ENCODE measurements at places on chromosomes 5 and 9.

- no peak for DNase-seq
Observed at GRCh38 chr5:100424017-100424416, 111.2 kb upstream of the FAM174A start.

- no peak for DNase-seq
Observed at GRCh38 chr5:116469631-116470030, 105.0 kb downstream of the SEMA6A start.

- DNase-seq = no peak
Observed at GRCh38 chr9:89592963-89593726, 11.7 kb upstream of the GADD45G start.

DNA sequence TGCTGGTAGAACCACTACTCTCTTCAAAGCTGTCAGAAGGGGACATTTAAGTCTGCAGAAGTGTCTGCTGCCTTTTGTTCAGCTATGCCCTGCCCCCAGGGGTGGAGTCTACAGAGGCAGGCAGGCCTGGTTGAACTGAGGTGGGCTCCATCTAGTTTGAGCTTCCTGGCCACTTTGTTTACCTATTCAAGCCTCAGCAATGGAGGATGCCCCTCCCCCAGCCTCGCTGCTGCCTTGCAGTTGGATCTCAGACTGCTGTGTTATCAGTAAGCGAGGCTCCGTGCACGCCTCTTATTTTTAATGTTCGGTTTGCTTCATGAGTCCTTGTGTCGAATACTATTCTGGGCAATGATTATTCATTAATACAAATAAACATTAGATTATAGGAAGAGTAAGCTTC, 3.1 kb upstream of the SLC27A6 start:
- no peak for DNase-seq

GRCh38 chr9:24487250-24487861, 58.3 kb downstream of the IZUMO3 start:
- DNase-seq = no peak

DNA sequence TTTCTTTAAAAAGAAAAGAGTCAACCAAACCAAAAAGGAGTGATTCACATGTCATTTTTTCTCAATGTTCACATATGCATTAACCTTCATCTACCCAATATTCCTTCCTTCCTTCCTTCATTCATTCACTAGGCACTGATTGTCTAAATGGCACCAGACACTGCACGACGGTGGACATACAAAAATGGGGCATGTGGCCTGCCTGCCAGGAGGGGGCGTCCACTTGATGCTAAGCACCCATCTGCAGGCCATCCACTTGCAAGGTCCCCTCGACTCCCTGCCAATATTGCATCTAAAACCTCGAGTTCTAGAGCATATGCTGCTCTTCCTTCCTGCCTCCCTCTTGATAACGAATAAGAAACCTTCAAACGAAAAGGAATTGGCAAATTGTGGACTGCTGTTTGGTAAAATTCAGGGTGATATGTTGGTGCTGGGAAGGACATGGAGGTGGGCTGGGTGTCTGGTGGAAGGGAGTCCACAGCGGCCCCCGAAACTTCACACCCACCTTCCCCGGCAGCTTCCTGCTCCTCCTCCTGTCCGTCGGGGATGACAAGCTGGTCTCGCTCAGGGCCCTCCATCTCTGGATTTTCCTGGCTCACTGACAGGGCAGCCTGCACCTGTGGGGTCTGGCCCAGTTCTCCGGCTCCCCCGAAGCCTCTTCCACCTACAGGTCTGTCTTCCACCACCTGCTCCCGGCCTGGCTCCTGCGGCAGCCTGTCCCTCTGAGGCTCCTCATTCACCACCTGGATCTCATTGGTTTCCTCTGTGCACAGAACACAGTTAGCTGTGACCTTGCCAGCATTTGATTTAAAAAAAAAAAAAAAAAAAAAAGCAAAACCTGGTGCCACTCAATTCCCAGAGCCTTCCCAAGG, 64.3 kb downstream of the GOLM1 start:
- no peak for DNase-seq

DNA sequence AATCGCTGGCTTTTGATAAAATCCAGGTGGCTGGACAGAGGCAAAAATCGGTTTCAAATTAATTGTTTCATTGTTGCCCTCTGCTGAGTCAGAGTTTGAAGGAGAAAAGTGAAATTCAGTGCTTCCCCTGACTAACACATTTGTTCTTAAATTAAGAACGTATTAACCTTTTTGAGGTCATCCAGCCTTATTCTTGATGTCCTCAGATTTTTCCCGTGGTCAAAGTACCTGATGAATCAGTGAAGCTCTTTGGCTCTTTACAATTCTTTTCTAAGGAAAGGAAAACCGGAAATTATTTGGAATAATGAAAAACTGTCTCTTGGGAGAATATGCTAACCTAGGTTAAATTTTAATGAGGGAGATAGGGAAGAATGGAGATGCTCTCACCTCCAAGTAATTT, 21.6 kb downstream of the OSMR start:
- DNase-seq = no peak

- DNase-seq = no peak
Observed at GRCh38 chr9:129751841-129752801, 721 bp downstream of the PTGES start.

DNA sequence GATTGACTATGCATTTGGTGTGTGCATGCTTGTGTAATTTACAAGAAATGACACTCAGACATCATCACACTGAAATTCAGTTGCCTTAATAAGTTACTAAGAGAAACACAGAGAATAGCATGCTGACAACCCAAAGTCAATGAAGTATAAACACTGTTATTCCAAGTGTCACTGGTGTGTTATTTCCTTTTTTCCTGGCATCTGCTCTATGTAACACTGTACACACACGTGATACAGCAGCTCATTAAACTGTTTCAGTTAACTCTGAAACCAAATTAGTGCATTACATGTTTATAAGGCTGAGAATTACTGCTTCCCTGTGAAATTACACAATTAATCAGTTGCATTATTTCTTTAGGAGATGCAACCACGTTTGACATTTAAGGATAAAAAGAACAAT, 252.7 kb downstream of the EFNA5 start:
- no peak for DNase-seq

- DNase-seq = no peak
Observed at GRCh38 chr5:131242728-131243255, 21.1 kb upstream of the CDC42SE2 start.

GRCh38 chr5:1787472-1788047, 12.1 kb downstream of the MRPL36 start:
- no peak for DNase-seq

DNA sequence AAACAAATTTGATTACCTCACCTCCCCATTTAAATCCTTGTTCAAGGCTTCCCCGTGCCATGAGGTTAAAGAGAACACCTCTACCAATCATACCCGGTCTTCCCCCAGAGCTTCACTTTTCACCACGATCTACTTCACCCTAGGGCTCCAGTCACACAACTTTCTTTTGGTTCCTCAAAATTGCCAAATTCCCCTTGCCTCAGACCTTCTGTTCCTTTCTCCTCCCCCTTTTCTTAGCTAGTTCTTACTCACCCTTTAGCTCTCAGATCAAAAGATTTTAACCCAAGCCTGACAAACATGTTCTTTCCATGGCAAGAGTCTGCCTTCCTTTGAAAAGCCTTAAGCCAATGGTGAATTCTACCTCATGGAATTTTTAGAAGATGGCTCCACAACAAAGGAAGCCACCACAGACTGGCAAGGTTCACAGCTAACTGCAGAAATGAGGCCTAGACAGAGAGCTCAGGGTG, 56.7 kb downstream of the MAPKAP1 start:
- DNase-seq = no peak

- DNase-seq = no peak
Observed at GRCh38 chr9:129854588-129855110, 19.4 kb downstream of the USP20 start.

- no peak for DNase-seq
Observed at GRCh38 chr5:113267361-113267900, 167.4 kb downstream of the TSSK1B start.

DNA sequence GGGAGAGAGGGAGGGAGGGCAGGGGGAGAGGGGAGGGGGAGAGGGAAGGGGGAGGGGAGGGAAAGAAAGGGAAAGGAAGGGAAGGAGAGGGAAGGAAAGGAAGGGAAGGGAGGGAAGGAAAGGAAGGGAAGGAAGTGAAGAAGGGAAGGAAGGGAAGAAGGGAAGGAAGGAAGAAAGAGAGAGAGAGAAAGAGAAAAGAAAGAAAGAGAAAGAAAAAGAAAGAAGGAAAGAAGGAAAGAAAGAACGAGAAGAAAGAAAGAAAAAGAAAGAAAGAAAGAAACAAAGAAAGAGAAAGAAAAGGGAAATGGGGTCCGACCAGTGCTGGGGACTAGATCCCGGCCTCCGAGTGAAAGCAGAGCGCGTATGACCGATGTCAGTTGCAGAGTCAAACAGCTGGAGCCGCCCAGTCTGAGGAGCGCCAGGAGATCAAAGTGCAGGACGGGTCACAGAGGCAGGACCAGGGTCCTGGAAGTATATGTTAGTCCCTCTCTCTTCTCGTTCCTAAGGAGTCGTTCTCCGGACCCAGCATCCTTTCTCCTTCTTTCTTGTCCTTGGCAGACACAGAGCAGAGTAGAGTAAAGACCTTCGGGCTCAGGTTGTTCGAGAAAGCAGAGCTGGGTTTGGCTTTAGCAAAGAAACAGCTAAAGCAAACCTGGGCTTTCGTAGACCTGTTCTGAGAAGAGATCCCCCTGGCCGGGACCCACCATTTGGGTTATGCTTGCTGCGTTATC, 305.4 kb upstream of the MSX2 start:
- DNase-seq = no peak

DNA sequence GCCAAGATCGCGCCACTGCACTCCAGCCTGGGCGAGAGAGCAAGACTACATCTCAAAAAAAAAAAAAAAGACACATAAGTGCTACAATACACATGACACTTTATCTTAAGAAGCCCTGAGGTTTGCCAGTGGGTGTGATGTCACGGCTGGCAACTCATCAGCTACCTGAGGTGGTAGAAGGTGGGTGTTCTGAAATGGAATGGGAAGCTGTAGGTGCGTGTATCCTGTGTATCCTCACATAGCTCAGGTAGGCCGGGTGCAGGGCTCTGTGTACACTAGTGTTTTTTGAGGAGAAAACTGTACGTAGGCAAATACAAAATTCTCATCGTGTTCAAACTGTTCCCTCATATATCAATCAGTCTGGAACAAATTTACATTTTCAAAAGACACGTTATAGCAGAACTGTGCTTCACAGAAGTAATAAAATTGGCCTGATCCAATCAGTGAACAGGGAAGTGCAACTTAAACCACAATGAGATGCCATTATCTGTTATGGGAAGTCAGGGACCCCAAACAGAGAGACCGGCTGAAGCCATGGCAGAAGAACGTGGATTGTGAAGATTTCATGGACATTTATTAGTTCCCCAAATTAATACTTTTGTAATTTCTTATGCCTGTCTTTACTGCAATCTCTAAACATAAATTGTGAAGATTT, 10.4 kb downstream of the BICD2 start:
- DNase-seq = no peak

DNA sequence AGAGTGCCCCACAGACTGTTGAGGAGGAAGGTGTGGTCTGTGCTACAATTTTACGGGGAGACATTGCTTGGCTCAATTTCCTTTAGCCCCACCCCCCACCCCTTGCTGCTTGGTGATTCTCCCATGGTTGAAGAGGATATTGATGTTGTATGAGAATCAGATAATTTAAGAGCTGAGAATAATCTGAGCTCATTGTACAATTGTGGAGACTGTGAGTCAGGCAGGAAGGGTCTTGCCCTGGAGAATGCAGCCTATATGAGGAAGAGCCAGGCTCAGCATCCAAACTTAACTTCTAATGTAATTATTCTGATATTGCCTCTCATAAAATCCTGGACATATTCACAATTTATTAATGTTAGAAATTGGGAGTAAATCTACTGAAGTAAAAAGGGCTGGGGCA, 26.1 kb upstream of the OR2S2 start:
- no peak for DNase-seq

- no peak for DNase-seq
Observed at GRCh38 chr9:88710449-88710848, 175.5 kb downstream of the NXNL2 start.

- no peak for DNase-seq
Observed at GRCh38 chr5:6542421-6543345, 90.2 kb downstream of the NSUN2 start.

DNA sequence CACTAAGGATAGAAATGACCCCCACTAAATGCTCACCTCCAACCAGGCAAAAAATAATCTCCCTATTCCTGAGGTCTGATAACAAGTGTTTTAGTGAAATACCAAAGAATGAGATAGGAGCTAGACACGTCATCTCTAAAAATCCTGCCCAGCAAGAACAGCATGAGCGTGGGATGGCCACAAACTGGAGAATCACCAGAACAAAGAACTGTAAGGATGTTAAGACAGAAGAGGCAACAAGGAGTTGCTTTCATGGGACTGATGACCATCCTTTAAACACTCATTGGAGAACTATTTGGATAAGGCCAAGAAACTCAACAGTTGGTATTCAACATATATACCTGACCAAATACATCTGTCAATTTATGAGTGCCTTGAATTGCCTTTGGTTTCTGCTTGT, 113.7 kb downstream of the RASEF start:
- no peak for DNase-seq

DNA sequence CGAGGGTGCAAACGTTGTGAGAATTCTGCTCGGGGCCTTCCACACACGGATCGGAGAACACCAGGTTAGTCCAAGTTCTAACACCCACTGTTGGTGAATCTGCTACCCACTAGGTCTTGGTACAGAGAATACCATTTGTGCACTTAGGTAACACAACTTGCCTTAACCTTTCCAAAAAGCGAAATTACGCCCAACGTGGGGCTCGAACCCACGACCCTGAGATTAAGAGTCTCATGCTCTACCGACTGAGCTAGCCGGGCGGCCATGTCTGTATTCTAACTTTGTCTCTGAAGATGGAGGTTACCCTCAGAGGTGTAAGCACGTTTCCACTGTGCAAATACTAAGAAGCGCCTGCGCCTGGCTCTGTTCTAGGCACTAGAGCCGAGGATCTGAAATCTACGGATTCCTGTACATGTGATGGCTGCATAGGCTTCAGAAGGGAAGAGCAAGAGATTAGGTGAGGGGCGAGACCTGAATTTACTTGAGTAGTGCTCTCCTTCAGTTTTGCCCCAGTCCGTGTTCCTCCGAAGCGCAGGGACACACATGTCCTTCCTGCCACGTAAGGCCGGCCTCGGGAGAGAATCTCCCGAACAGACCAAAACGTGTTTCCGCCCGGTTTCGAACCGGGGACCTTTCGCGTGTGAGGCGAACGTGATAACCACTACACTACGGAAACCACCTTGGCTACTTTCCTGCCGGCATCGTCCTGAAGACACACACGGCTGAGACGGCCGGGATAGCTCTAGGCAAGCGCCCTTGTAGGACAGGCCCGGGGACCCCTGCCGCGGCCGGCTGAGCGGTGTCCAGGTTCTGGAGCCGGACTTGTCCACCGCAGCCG, 1.1 kb upstream of the TRIM41 start:
- DNase-seq = peak; percentile 95

DNA sequence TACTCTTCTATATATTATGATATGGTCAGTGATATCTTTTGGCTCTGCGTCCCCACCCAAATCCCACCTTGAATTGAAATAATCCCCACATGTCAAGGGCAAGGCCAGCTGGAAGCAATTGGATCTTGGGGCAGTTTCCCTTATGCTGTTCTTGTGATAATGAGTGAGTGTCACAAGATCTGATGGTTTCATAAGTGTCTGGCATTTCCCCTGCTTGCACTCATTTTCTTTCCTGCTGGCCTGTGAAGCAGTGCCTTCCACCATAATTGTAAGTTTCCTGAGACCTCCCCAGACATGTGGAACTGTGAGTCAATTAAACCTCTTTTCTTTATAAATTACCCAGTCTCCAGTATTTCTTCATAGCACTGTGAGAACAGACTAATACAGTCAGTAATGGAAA, 45.0 kb upstream of the TNC start:
- DNase-seq = no peak
